ENCODE measurements at places on chromosomes 5 and 9.

DNA sequence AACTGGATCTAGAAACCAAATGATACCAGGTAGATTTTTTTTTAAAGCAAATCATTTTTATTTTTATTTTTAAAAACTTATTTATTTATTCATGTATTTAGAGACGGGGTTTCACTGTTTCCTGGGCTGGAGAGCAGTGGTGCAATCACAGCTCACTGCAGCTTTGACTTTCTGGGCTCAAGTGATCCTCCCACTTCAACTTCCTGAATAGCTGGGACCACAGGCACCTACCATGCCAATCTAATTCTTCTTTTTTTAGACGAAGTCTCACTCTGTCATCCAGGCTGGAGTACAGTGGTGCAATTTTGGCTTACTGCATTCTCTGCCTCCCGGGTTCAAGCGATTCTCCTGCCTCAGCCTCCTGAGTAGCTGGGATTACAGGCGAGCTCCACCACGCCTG lies 41.3 kb upstream of the CDK20 start:
- DNase-seq = no peak

DNA sequence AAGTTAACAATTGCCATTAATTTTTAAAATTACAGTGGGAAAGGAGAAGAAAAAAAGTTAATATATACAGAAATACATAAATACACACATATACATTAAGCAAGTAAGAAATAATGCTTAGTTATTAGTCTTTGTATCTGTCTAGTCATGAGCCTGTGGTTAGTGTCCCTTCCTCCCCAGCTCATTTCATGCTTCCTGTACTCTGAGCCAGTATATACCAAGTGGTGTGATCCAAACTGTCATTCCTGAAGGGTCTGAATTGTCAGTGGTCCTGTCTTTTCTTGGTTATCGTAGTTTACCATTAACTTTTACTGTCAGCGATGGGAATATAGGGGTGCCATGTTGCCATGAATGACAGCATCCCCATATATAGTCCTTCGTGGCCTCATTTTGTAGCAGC lies 24.2 kb upstream of the STOM start:
- DNase-seq = no peak

GRCh38 chr9:132669319-132669697 lies 475 bp downstream of the DDX31 start:
- peak; percentile 75 for DNase-seq

DNA sequence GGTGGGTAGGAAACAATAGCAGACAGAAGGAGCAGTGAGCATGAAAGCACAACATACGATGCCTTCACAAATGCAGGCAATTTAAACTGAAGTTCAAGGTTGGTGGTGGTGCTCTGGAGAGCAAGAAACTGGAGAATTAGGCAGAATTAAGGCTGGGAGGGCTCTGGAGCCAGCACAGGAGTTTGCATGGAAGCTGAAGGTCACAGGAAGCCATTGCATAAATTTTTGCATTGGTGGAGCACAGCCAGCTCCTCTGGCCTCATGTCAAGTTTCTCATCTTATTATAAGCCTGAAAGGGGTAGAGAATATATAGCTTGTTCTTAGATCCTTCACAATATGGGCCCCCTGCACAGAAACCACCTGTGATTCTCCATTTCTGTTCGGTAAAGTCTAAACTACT lies 207.4 kb downstream of the PAPPA start:
- no peak for DNase-seq

DNA sequence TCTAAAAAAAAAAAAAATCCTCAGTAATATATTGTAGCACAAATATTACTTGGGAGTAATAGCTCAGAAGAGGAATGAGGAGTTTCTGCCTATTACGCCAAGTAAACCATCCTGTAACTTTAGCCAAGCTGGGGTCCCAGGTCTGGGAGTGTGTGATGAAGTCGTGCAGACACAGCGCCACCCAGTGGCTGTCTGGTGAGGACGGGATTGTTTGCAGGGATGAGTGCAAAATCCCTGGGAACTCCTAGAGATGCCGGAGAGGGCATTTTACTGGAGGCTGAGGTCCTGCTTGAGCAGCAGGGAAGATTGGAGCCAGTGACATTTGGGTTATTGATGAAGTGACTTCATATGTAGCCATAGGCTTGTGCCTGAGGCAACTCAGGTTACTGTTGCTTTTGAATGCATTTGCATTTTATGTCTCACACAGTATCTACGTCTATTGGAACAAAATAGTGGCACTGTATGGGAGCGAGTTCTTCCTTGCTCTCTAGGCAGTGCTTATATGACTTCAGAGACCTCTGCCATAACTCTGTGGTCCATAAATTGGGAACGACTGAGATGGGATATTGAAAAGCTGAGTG lies 72.8 kb downstream of the PSAT1 start:
- peak; percentile 67 for DNase-seq

DNA sequence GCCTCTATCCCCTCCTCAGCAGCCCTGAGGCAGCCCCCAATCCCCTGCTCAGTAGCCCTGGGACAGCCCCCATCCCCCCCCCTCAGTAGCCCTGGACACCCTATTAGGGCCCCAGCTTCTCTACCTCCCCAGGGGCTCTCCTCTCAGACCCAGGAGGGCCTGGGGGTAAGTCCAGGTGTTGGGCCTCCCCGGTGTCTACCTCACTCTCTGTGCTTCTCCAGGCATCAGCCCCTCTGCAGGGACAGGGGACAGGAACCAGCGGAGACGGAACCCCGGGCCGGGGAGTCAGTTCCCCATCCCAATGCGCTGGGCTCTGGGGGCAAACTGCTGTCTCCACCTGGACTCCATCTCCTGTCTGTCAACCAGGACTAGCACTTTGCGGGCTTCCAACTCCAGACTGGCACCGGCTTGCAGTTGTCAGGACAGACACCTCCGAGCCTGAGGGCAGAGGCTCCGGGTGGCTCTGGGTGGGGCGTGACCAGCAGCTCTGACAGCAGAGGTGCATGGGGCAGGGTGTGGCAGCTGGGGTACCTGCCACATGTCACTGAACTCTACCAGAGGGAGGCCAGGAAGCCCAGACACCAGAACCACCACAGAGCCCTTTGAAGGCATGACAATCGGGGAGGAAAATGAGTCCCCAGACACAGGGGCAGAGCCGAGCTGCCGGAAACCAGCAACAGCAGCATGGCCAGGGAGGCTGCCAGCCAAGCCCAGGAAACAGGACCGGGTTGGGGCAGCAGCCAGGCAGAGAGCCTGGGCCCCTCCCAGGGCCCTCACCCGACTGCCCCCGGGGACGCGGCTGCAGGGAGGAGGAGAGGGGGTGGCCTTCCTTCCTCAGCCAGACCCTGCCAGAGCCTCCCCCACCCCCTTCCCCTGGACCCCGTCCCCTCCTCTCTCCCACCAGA lies 17.7 kb upstream of the UBAC1 start:
- no peak for DNase-seq

DNA sequence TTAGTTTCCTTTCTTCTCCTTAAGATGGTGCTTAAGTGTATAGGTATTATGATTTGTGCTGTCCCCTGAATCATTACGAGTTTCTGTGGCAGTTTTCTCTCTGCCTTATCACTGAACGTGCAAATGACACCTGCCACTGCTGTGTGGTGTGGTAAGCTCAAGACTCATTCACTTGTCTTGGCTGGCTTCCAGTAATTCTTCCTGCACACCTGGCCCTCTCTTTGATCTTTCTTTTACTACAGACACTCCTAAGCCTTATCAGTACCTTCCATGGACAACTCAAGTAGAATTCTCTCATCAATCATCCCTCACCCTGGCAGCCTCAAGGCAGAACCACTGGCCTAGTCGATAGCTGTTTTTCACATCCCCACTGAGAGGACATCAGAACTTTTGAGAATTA lies 82.6 kb upstream of the ADAMTS19 start:
- DNase-seq = peak; percentile 54

DNA sequence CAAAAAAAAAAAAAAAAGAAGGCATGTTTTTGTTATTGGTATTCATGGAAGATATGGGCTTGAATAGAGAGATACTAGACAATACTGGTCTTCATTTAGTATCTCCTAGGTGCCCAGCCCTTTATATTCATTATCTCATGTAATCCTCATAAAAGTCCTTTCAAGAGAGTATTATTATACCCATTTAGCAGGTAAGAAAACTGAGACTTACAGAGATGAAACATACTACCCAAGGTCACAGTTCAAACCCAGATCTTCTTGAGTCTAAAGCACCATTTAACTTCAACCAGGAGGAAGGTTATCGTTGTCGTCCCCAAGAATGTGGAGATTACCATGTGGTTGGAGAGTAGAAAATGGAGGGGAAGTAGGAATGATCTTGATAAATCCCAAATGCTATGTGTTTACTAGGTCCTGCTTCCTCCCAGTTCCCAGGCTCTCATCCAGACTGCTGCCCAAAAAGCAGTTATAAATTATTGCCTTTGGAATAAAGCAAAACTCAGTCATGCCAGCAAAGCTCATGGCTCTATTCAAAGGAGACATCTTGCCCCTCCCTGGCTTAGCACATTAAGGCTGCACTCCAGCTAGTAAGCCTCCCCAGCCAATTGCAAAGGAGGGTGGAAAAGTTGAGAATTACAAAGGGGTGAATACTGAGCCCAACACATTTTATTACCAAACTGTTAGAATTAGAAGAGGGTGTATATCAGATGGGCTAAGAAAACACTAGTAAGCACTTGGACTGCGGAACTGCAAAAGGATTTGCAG lies 163.9 kb downstream of the PIK3R1 start:
- DNase-seq = no peak

GRCh38 chr5:43396762-43397304 lies 15.4 kb downstream of the CCL28 start:
- DNase-seq = no peak

DNA sequence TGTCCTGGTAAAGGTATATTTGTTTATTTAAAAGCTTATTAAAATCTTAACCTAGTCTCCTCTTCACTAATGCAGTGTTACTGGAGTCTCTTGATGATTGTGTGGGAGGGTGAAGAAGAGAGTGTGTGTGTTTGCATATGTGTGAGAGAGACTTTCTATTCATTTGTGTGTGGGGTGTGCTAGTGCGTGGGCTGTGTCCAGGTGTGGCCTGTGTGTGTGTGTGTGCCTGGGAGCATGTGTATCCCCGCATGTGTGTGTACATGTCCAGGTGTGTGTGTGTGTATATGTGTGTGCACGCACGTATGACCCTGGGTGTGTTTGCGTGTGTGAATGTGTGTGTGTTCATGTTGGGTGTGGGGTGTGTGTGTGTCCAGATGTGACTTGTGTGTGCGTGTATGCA lies 10.3 kb upstream of the UNC5A start:
- no peak for DNase-seq

DNA sequence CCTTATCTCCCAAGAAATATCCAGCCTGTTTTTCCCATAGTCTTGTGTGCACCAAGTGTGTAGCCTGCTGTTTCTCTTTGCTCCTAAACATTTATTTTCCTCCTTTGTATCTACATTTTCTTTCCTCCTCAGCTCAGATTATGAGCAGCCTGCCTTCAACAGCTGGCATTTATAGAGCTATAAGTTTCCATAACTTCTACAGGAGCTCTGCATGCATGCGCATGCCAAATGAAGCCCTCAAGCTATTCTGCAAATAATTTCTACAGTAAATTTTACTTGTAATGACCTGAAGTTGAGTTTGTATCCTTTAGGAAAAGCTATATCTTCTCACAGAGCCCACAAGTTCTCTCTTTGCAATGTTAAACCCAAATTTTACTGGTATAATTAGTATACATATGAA lies 699.5 kb downstream of the CETN3 start:
- no peak for DNase-seq

GRCh38 chr5:123144096-123144495 lies 55.1 kb downstream of the PRDM6 start:
- no peak for DNase-seq

DNA sequence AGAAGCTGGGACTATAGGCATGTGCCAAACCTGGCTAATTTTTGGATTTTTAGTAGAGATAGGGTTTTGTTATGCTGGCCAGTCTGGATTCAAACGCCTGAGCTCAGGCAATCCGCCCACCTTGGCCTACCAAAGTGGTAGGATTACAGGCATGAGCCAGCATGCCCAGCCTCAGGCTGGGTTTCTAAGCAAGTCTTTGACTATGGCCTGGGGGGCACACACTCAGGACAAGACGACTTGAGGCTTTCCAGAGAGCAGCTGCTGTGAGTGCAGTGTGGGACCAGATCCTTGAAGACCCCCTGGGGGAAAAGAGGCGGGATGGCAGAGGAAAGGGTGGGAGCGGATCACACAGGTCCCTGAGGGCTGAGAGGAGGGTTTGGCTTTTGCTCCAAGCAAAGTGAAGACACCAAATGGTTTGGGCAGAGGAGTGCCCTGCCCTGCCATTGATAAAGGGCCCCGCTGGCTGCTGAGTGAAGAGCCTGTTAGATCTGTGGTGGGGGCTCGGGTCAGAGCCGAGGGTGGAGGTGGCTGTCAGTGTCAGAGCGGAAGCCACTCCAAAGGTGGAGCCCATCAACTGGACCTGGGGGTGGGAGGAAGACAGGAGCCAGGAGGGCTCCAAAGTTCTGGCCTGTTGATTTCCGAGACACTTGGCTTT lies 46.8 kb upstream of the FUBP3 start:
- no peak for DNase-seq
